ENCODE measurements at places on chromosomes 11 and 22.

DNA sequence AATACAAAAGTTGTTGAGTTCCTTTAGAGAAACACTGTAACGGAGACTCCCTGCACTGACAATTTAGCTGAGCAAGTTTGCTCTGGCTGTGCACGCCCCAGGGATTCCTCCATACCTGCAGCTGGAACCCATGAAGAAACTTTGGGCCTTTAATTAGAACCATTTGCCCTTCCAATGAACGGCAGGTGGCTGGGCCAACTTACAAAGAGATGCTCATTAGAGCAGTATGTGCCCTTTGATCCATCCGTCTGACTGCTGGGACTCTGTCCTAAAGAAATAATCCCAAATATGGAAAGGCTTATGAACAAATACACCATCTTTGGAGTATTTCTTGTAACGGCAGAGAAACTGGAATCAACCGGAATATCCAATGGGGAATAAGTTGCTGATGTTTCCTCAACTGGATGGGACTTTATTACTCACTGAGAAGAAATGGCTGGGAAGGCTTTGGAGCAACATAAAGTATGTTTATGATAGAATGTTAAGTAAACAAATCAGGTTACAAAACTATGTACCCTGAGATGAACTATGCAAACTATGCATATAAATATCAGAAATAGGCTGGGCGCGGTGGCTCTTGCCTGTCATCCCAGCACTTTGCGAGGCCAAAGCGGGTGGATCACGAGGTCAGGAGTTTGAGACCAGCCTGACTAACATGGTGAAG is 24.4 kb upstream of the FBLN1 start:
- no peak for DNase-seq

- no peak for DNase-seq
Observed at GRCh38 chr11:120073196-120073595, 64.7 kb downstream of the TRIM29 start.

GRCh38 chr11:96620464-96621044 is 230.7 kb downstream of the JRKL start:
- no peak for DNase-seq

DNA sequence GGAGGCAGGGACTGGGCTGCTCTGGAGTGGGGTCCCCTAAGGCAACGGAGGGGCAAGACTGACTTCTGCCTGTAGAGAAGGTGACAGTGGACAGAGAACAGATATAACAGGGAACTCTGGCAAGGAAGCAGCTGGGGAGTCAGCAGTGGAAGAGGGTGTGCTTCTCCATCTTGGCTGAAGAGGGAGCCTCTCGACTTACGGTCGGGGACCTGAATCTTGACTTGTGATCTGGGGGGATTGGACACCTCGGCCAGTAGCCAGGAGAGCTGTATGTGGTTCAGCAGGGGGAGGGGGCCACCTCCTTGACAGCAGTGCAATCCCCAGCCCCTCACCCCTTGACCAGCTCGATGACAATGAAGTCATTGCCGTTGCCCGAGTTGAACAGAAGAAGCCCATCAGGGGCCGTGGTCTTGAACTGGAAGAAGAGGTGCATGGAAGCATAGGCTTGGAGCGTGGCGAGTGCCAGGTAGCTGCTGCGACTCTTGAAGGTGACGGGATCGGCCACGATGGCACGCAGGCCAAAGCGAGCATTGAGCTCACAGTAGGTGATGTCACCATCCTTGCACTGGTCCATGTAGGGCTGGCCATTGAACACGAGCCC is 60.0 kb downstream of the SLC22A12 start:
- DNase-seq: no peak

- DNase-seq: no peak
Observed at GRCh38 chr11:27421819-27422494, 50.6 kb downstream of the LGR4 start.

GRCh38 chr11:107307991-107308390 is 149.6 kb downstream of the CWF19L2 start:
- no peak for DNase-seq

GRCh38 chr11:1450949-1451710 is 35.4 kb downstream of the MOB2 start:
- DNase-seq: no peak

GRCh38 chr11:75810637-75811390 is 4.2 kb upstream of the UVRAG start:
- no peak for DNase-seq

- no peak for DNase-seq
Observed at GRCh38 chr11:97092823-97093222, 703.0 kb downstream of the JRKL start.

DNA sequence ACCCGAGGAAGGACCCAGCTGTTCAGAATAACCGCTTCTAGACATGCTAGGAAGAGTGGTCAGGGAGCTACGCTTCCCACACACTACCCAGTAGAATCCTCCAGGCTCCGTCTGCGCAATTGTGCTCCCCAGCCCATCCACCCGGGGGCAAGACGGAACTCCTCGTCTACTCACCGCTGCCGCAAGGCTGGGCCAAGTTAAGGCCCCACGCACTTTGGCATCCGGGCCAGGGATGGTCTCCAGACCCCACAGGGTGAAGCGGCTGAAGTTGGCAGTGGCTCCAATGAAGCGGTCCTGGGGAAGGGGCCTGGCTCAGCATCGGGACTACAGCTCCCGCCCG is 757 bp downstream of the RNASEH2C start:
- DNase-seq: peak; percentile 13

- DNase-seq: no peak
Observed at GRCh38 chr11:11786771-11787170, 55.0 kb upstream of the USP47 start.

- no peak for DNase-seq
Observed at GRCh38 chr22:45976254-45977002, 534 bp downstream of the WNT7B start.

GRCh38 chr11:109970516-109971183 is 122.5 kb upstream of the ZC3H12C start:
- DNase-seq: no peak

GRCh38 chr11:69076129-69076791 is 27.5 kb downstream of the TPCN2 start:
- no peak for DNase-seq

Measured in stimulated activated CD4-positive, alpha-beta T cell treated with anti-CD3 and anti-CD28 coated beads, Interleukin-15, amount 100 ng/mL, for 1 hour (primary cell).